ENCODE measurements at places on chromosomes 2 and 18.

DNA sequence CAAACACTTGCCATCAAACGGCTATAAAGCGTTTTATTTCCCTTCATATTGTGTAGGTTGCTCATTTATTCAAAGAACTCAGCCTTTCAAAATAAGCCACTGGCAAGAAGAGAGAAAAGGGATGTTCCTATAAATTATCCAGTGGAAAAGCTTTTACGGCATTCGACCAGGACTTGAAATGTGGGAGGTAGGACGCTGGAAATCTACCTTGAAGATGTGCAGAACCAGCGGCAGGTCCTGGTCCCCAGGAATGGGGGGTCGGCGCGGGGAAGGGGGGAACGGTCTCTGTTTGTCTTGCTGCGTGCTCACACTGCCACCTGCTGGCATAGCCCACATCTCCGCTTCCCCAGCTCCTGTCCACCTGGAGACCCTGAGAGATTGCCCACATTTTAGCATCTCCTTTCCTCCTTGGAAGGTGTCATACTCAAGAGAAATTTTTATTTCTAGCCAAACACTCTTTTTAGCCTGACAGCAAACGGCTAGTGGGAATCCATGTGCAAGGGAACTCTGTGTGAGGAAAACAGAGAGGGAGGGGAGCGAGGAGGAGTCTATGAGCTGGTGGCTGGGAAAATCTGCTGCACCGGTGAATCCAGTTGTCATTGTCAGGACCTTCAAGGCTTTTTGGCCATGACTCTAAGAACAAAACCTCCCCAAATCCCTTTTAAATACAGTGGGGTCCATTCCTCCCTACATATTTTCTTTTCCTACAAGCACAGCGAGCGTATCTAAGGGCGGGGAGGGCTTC is 349.0 kb upstream of the PKDCC start:
- no peak for DNase-seq

- no peak for DNase-seq
These were observed 565.2 kb upstream of the ID2 start for GRCh38 chr2:8116661-8117060.

- no peak for DNase-seq
These were observed 95.0 kb downstream of the TMEM163 start for GRCh38 chr2:134623796-134624195.

GRCh38 chr18:78892721-78893120 is 86.9 kb upstream of the SALL3 start:
- DNase-seq: no peak

GRCh38 chr2:218281449-218281848 is 10.9 kb downstream of the TMBIM1 start:
- no peak for DNase-seq

GRCh38 chr2:38515155-38516074 is 87.3 kb downstream of the HNRNPLL start:
- DNase-seq: no peak

DNA sequence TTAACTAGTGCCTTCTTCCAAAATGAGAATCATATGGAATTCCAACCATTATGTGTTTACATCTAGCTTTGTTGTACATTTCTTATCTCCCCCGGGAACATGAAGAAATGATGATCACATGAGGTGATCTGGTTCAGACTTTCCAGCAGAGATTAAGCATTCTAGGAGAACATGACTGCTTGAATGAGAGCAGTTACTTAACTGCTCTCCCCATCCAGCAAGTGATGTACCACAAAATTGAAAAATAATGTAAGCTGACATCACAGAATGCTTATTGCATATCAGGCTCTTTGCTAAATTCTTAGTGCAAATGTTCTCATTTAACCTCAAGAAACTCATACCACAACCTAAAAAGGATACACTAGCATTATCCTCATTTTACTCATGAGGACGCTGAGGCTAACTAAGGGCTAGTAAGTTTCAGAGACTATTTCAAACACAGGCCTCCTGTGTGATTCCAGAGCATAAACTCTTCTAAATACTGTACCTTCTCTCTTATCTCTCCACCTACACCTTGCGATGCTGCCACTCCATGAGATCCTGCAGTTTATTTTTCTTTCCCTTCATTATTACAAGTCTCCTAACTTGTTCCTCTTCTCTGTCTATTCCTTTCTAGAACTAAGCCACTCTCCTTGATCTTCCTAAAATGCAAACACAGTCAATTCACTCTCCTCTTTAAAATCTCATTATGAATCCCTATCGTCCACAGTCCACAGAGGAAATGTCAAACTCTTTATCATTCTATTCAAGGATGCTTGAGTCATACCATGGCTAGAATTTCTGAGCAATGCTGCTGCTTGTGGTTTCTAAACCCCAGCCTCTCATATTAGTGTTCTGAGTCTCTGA is 1224.8 kb upstream of the ZEB2 start:
- no peak for DNase-seq

All from cortex of kidney (tissue), 1 donor.